Stimulated activated CD4-positive, alpha-beta T cell treated with anti-CD3 and anti-CD28 coated beads, Interleukin-15, amount 100 ng/mL, for 1 hour (primary cell): ENCODE measurements at places on chromosomes 12 and 14.

DNA sequence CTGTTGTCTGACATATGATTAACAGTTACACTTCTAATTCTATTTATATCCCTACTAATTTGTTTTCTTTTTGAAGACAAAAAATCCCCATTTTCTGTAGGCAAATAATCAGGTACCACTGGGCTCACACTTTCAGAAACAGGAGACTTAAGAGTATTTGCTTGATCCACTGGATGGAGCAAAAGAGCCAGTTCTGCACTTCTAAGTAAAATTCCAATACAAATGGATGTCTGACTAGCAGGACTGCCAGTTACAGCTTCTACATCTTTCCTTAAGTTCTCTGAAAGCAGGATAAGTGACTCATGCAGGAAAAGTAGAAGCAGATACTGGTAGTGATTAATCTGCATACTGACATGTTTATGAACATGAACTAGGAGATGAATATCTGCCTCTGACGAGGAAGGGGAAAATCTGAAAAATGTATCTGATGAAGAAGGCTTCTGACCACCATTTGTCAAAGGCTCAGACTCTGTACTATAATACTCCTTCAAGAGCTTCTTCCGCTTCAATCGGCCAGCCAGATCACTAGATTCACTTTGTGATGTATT lies 73.8 kb upstream of the ANKS1B start:
- DNase-seq, result no peak

DNA sequence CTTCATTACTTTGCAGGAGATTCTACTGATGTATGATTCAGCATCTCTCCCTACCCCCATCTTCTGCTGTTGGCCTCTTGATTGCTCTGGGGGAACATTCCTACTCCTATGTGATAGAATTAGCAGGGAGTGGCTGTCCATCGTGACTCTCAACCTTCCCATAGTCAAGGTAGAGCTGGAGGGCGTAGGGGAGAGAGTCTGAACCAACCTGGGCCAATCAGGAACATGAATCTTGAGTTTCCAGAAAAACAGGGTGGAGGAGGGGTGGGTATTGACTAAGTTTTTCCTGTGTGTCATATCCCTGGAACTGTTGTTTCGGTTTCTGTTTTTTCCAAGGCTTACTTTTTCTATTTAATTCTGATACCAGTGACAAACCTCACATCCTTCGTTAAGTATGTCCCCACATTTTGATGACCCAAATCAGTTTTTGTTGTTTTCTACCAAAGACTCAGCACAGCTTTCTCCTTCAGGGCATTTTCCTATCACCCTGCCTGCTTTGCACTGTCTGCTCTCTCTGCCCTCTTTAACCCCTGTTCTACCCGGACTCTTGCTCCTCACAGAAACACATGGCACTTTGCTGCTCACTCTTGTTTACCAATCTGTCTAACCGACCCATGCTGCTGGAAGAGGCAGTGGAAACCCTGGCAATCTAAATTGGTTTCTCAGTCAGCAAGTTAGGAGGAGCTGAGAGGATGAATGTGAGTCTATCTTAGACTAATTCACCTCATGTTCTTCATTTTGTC lies 1428.3 kb downstream of the AACS start:
- no peak for DNase-seq

DNA sequence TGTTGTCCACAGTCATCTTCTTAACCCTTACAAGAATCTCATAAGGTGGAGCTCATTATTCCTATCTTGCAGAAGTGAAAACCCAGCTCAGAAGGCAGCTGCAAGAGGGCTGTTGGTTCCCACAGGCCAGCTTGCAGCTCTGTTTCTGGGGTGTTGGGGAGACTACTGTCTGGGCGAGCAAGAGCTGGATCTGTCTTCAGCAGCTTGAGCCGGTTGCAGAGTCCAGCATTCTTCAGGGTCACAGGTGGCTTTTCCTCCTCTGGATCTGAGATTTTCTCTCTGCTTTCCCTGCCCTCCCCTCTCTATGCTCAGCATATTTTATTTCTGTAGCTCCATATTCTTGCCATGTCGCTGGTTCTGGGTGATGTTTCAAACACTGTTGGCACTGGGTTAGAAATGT lies 87.4 kb downstream of the PAPOLA start:
- no peak for DNase-seq

DNA sequence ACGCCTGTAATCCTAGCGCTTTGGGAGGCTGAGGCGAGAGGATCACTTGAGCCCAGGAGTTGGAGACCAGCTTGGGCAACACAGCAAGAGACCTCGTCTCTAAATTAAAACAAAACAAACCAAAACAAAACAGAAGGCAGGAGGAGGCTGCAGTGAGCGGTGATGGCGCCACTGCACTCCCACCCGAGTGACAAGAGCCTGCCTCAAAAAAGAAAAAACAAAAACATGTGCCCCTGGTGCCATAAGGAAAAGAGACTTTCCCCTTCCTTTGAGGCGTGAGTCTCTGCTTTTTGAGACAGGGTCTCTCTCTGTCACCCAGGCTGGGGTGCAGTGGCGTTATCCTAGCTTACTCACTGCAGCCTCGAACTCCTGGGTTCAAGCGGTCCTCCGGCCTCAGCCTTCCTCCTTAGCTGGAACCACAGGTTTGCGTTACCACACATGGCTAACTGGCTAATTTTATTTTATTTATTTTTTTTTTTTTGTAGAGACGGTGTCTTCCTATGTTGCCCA lies 9.0 kb upstream of the EAPP start:
- no peak for DNase-seq

DNA sequence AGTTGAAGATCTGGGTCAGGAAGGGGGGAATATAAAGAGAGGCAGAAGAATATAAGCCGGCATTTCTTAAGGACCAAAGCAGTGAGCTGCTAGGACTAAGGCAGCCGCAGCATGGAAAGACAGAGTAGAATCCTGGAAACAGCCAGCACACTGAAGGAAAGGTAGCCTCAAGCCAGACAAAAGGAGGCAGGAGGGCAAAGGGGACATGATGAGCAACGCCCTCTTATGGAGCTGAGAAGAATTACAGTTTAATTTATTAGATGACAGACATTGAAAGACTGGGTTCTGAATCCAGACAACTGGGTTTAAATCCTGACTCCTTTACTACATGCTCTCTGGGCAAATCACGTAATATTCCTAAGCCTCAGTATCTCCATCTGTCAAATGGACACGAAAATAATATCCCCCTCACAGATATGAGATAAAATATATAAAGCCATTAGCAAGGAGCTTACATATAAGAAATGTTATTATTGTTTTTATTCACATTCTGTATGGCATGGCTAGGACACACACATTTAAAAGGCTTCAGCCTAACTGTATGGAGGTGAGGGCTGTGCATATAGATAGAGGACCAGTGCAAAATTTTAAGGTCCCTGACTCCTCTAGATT lies 8.1 kb upstream of the PCED1B start:
- no peak for DNase-seq

DNA sequence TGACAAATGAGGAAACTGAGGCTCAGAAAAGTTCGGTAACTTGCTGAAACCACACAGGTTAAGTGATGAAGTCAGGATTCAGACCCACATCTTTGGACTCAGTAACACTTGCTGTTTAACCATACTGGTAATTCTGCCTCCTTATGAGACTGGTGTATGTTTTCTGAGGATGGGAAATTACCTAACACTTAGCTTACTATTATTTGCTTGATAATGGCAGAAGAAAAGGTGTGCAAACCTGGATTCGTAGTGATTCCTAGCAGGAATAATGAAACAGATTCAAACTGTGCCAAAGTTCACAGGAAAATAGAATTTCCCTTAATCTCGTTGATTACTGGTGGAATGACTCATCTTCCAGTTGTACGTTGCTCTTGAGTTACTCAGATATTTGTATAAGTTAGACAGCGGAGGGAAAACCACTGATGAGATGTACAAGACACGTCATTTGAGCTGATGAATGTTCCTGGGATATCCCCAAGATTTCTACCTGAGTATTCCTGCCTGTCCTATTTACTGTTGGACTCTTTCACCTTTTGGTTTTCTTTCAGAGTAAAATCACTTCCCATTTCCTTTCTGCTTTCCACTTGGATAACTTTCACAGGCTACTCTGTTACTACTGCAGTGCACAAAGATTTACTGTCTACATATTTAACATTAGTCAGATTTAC lies 37.5 kb downstream of the PRORP start:
- no peak for DNase-seq

DNA sequence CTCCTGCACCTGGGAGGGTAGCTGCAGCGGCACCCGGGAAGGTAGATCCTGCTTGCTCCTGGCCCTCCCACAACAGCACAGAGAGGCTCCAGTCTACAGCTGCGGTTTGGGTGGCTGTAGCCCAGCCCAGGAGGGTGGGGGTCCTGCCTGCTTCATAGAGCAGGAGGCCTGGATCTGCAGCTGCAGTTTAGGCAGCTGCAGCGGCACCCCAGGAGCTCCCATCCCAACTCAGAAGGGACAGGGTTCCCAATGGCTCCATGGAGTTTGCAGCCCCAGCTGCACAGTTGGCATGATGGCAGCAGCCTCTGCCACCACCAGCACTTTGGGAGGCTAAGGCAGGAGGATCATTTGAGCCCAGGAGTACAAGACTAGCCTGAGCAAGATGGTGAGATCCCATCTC lies 38.5 kb downstream of the TIMELESS start:
- DNase-seq, result no peak

DNA sequence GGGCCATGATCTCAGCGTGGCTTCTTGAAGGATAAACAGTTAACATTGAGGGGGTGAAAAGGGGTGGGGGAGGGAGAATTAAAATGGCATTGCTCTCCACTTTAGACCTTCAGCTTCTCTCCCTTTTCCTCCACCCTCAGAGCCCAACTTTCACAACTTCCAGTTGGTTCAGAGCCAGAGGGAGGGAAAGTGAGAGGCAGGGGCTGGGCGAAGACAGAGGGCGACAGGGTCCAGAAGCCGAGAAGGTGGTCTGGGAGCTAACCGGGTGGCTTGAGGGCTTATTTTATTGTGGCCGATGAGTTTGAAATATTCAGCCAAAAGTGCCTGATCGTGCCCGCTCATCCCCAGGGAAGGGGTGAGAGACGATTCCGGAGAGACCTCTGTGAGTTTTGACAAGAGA lies 4.1 kb downstream of the BMP4 start:
- no peak for DNase-seq

- no peak for DNase-seq
These were observed 53.9 kb downstream of the DAD1 start for GRCh38 chr14:22535126-22535525.

- no peak for DNase-seq
These were observed 28.1 kb upstream of the CNOT2 start for GRCh38 chr12:70214972-70215617.

GRCh38 chr14:76669770-76670169 lies 91.5 kb upstream of the VASH1 start:
- DNase-seq, result no peak

DNA sequence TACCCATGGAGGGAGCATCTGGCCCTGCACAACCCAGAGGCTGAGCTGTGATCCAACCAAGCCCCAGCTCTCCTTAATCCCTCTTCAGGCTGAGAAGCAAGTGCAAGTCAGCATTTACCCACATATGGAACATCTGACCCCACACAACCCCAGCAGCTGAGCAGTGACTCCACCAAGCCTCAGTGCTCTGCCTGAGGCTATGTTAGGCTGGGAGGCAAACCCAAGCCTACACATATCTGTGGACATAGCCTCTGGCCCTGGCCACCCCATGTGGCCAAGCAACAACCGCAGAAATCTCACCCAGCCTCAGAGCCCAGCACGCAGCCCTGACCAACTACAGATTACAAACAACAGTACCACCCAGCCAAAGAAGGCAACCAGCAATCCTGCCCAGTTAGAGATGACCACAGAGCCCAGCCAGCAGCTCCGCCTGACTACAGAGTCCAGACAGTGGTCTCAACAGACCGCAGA lies 142.8 kb downstream of the NUAK1 start:
- DNase-seq, result no peak

GRCh38 chr12:66779466-66779865 lies 100.6 kb upstream of the GRIP1 start:
- DNase-seq, result no peak
